C1 segment of cervical spinal cord (tissue), 14 donors: ENCODE measurements at places on chromosomes 3 and 15.

- no peak for DNase-seq
Measured at GRCh38 chr3:191158815-191159214, 40.2 kb upstream of the OSTN start.

GRCh38 chr3:42430781-42431532 lies 20.5 kb upstream of the LYZL4 start:
- no peak for DNase-seq

- DNase-seq, result no peak
Measured at GRCh38 chr3:158918451-158918850, 116.6 kb downstream of the MFSD1 start.

DNA sequence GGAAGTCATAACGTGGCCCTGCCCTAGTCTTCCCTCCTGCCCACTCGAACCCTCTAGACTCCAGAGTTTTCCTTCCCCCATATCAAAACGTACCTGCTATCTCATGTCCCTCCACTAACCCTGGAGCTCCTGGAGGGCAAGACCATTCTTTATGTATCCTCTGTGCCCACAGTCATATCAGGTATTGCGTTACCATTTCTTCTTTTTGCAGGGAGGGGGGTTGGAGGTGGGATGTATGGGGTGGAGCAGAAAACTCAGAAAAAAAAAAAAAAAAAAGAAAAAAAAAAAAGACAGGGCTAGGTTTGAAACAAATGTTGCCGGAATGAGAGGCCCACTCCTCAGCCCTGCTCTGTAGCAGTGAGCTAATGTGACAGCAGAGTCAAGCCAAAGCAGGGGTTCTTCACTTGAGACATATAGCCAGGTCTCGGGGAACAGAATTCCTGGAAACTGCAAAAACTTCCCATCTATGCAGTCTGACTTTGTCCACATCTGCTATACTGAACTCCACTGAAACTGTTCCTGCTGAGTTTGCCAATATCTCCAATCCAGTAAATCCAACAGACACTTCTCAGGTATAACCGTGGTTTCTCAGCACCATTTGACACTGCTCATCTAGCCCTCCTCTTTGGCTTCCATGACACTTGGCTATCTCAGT lies 31.1 kb downstream of the PARP16 start:
- DNase-seq, result no peak

GRCh38 chr15:85003593-85004312 lies 22.1 kb downstream of the PDE8A start:
- DNase-seq, result no peak

- DNase-seq, result no peak
Measured at GRCh38 chr15:46297766-46298165, 662.9 kb downstream of the SQOR start.

DNA sequence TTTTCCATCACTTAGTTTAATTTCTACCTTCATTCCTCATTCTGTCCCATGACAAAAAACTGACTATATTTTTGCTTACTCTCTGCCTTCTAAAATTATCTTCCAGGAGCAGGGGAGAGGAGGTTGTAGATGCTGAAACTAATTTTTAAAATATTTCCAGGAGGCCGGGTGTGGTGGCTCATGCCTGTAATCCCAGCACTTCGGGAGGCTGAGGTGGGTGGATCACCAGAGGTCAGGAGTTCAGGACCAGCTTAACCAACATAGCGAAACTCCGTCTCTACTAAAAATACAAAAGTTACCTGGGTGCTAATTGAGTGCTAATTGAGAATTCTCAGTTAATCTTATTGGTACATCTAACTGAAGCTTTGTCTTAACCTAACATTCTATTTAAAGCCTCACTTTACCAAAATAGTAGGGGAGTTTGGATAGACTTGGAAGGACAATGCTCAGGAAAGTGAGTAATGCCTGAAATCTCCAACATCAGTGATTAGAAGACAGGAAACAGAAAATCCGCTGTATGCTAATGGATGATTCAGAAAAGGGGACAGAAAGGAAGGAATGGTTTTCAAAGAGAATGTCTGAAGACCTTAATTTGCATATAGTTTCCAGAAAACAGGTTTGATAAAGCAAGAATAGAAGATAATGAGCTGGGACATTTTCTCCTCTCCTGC lies 336.1 kb downstream of the GBE1 start:
- DNase-seq, result no peak

DNA sequence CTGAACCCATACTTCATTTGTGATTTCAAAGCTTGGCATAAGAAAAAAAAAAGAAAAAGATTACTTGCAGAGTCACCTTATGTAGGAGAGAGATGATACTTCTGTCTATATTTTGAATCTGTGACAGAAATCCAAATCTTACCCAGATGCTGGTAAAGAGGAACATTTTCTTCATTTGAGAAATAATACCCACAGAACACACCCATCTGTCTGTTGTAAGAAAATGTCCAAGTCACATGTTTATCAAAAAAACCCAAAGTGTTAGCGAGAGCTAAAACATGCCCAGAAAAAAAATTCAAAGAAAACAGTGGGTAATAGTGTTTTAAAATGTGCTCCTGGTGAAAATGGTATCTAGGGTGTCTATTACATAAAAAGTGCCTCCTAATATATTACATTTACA lies 18.0 kb upstream of the RAP2B start:
- no peak for DNase-seq
